ENCODE measurements at places on chromosomes 11 and 22.

DNA sequence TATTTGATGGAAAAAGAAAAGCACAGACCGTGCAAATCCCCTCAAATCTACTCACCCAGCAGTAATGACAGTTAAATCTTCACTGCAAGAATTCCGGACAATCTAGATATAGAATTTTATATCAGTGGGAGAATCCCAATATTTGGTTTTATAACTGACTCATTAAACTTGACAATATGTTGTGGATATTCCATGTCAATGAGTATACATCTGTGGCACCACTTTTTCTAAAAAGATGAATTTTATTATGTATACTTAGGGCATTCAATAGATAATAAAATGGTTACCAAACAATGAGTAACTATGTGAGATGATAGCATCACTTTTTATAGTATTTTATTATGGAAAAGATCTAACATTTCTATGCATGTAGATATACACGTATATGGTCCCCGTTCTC, 79.9 kb downstream of the OSBP2 start:
- DNase-seq, result no peak

GRCh38 chr11:20529757-20530156, 69.7 kb upstream of the SLC6A5 start:
- no peak for DNase-seq

DNA sequence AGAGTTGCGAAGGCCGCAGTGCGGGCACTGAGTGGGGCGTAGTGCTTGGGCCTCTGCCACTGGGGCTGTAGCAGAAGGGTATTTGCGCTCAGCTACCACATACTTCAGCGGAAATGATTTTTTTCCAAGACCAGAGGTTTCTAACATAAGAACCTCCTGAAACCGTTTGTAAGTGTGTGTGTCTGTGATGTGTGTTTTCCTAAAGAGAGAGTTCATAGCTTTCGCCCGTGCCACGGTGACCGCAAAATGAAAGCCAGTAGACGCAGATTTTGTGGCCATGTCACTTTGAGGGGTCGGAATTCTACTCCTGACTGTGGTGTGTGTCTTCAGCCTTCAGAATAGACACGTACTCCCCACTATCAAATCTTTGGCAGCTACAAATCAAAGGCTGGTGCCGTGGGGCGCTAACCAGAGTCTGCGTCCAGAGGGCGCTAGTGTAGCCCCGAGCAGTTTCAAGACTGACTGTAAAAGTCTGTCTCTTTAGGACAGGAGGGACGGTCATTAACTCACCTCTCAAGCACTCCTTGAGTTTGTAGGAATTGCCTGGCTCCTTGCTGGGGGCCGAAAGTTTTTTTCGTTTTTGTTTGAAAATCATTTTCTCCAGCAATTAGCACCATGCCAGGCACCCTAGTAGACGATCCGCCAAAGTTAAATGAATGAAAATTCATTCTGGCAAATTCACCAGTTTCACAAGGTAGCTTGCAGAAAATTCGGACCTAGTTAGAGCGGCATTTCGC, 2.5 kb upstream of the CALCA start:
- no peak for DNase-seq

- DNase-seq, result no peak
These were observed 146.7 kb downstream of the ST3GAL4 start for GRCh38 chr11:126502159-126502558.

- no peak for DNase-seq
These were observed 20.9 kb upstream of the MICAL2 start for GRCh38 chr11:12089473-12089872.

- DNase-seq, result no peak
These were observed 99.8 kb downstream of the MICAL2 start for GRCh38 chr11:12210200-12210599.

DNA sequence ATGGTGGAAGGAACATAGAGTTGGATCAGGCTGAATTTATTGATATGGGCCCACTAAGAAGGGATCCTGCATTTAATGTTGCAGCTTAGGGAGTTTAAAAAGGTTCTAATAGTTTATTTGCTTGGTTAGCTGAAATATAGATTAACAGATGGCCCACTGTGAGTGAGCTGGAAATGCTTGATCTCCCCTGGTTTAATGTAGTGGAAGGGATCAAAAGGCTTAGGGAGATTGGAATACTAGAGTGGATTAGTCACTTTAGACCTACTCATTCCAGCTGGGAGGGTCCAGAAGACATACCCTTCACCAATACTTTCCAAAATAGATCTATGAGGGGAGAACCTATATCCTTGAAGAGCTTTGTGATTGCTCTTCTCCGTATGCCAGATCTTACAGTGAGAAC, 130.1 kb upstream of the ZC3H12C start:
- no peak for DNase-seq

Data from NCI-H1417 treated with DMSO at 0.1 percent for 48 hours (cell line).